Lower leg skin (tissue), 4 donors: ENCODE measurements at places on chromosomes 16 and 17. TPM values are rescaled to one million over a fixed set of nuclear protein-coding genes. Genes with fewer than 3 reads are reported as not detected.

The RGS11 gene
- total RNA-seq = 2.3 TPM

The MSLN gene
- total RNA-seq = 4.3 TPM

The CLEC19A gene
- total RNA-seq = not detected

The TPPP3 gene
- total RNA-seq = 61.7 TPM

The SLC13A2 gene
- 13.1 TPM for total RNA-seq

The ITGA2B gene
- total RNA-seq = not detected

The LITAFD gene
- total RNA-seq = not detected

The NPIPB6 gene
- 1.8 TPM for total RNA-seq

The GHDC gene
- 14.6 TPM for total RNA-seq

The PRSS33 gene
- not detected for total RNA-seq

The CCR7 gene
- 0.21 TPM for total RNA-seq

The KRTAP17-1 gene
- 1.3 TPM for total RNA-seq

The MCRIP1 gene
- total RNA-seq = 41.0 TPM

- DNase-seq = no peak
Measured at GRCh38 chr16:21088646-21089538, 61.8 kb downstream of the DNAH3 start.

- DNase-seq = no peak
Measured at GRCh38 chr16:70432723-70433457, 6.0 kb downstream of the ST3GAL2 start.

DNA sequence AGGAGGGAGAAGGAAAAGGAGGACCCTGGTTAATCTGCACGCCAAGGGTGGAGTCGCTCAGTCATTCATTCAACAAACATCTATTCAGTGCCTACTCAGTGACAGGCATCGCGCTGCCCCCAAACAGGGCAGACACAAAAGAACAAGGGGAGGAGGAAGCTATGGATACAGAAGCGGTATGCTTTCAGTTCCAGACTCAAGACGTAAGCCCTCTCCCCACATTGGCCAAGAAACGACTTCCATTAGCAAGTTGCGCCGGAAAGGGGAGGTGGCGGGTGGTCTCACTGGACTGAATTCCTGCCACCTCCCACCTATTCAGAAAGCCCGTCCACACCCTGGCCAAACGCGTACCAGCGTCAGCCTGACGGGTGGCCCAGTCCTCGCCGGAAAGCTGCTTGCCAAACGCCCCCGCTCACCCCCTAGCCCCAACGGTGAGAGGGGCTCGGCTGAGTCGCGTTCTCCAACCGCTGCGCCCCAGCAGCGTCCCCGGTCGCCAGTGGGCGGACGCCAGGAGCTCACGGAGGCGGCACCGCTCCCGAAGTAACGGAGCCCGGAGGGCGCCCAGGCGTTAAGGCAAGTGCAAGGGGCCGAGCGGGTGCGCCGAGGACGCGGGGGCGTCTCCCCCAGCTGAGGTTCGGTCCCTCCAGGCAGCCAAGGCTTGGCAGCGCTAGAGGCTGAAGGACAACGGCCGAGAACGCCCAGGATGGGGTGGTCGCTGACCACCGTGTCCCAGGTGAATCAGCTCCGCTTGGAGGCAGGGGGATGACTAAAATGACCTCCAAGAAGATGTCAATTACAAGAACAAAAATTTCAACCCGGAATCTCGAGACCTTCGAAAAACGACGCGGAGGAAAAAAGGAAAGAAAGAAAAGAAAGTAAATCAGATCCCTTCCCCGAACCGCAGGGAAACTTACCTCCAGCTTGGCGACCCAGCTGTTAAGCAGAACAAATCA lies 470.7 kb downstream of the SOX9 start:
- no peak for DNase-seq

- DNase-seq = no peak
Measured at GRCh38 chr16:30010844-30011713, at the start of gene DOC2A. DOC2A (minus strand) TSS chr16:30011027; CDS start chr16:30010222, 805 bp downstream.

DNA sequence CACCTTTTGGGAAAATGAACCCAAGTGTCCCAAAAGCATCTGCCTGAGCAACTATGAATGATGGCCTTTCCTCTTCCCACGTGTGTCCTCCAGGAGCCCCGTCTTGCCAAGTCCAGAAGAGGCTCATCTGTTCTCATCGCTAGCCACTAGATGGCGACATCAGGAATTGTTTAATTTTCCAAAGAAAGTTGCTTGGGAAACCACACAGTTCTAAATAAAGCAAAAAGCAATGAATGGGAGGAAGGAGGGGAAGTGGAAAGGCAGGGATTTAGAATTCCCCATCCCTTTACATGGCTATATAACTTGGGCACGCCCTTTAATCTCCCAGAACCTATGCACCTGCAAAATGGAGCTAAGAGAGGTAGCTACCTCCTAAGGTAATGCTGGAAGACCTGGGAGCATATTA lies 9.0 kb upstream of the CDH5 start:
- DNase-seq = peak; percentile 51

DNA sequence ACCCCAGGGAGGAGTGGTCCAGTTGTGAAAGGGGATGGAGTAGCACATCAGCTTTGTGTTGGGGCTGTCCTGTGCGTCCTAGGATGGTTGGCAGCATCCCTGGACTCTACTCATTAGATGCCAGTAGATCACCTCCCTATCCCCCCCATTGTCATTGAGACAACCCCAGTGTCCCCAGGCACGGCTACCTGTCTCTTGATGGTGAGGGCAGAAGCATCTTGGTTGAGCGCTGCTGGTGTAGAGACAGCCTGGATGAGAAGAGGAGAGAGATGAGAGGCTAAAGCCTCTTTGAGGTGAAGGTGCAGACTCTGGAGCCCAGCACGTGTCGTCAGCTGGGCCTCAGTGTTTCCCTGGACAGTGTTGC lies 55.4 kb downstream of the TNFRSF13B start:
- no peak for DNase-seq

DNA sequence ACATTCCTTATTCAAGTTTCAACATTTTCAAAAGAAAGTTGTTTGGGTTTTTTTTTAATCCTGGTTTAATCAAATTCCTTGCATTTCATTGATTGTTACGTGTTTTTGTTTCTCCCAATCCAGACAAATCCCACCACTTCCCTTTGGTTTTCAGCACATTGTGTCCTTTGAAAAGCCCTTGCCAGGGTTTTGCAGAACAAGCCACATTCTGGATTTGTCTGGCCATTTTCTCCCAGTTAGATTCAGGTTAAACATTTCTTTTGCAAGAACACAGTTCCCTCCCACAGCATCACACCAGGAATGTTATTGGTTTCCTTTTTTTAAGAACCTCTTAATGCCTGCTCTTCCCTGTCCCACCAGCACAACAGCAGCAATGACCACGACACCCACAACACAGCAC lies 278.0 kb upstream of the SALL1 start:
- no peak for DNase-seq

DNA sequence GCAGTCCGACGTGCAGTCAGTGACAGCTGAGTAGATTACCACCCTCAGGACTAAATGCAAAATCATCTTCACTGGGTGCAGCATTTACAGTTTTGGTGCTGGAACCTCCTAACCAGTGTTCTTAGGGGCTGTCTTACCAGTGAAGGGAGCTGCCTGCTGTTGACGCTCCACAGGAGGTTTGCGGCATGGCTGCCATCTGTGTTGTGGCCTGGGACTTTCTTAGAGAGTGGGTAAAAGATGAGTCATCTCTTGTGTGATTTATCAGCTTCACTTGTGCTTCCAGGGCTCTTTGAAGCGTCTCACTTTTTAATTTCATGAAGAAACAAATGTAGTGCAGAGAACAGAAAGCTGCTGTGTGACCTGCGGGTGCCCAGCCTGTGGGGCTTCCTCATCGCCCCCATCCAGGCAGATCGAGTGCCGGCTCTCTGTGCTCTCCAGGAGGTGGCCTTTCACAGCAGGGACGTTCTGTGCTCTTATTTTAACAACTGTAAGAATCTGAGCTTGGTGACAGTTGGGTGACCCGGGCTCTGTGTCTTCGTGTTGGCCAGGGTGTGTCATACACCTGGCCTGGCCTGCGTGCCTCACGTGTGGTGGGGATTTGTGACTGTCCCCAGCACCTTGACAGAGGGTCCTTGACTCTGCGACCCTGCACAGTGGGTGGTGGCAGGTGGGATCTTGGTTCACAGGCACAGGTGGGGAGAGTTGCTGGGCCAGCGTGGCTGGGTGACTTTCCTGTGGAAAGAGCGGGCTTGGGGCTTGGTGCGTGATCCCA lies 24.3 kb upstream of the ZNF750 start:
- no peak for DNase-seq

GRCh38 chr16:79769270-79769927 lies 168.9 kb upstream of the MAF start:
- DNase-seq = no peak

DNA sequence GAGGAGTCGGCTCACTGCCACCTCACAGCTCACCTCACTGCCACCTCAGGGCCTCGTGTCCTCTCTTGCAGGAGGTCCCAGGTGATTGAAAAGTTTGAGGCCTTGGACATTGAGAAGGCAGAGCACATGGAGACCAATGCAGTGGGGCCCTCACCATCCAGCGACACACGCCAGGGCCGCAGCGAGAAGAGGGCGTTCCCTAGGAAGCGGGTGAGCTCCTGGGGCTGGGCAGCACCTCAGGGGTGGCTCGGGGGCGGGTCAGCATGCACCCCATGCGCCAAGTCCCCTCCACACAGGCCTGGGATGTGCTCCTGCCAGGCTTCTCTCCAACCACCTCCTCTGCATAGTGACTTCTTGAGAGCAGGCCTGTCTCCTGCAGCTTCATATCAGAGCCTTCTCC lies 63.6 kb downstream of the PLD6 start:
- no peak for DNase-seq

DNA sequence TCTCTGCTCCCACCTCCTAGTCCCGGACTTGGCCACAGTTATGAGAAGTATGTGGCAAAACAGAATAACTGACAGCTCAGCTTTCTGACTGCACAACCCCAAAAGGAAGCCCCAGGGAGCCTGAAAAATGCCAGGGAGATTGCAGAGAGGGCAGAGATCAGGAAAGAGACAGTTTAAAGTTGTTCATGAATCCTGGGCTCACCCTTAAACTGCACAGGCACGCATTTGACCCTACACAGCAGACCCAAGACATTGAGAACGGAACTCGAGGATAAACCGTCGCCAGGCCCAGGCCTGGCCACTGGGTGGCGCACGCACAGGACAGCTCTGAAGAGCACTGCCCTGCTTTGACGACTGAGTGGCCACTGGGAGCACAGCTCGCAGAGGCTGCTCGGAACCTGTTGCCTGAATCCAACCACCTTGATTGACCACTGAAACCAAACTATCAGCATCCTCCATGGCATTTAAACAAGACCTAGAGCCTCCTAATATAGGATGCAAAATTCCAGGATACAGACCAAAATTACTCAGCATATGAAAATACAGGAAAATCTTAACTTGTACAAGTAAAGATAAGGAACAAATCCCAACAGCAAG lies 114.0 kb downstream of the C16orf95 start:
- no peak for DNase-seq

- DNase-seq = no peak
Measured at GRCh38 chr17:57628421-57628820, 116.7 kb downstream of the CCDC182 start.

DNA sequence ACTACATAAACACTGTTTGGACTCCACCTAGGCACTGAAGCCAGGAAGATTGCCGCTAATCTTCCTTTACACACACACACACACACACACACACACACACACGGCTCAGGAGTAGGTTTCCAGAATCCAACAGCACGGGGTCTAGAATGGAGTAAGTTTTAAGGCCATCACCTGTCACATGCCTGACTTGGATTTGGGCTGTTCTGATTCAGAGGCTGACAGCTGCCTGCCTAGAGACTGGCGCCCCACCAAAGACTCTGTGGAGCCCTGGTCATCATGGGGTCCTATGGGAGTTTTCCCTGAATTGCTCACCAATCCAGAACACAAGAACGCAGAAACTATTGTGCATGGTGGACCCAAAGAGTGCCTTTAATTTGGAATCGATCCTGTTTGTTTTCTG lies 10.9 kb downstream of the CDRT4 start:
- peak; percentile 95 for DNase-seq

- DNase-seq = no peak
Measured at GRCh38 chr17:61260071-61260797, 139.4 kb upstream of the TBX2 start.

DNA sequence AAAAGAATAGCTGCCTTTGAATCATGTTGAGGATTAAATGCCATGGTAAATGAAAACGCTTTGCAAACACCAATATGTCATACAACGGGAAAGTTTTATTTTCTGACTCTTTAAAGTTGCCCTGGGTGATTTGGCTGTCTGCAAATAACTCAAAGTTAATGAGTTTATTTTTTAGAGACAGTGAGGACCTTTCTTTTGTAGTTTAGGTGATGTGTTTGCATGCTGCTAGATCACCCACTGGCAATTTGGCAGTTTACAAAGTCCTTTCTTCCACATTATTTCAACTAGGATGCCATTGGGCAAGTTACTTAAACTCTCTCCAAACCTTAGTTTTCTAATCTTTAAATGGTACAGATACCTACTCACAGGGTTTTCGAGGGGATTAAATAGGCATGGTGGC lies 37.8 kb downstream of the GDE1 start:
- no peak for DNase-seq

DNA sequence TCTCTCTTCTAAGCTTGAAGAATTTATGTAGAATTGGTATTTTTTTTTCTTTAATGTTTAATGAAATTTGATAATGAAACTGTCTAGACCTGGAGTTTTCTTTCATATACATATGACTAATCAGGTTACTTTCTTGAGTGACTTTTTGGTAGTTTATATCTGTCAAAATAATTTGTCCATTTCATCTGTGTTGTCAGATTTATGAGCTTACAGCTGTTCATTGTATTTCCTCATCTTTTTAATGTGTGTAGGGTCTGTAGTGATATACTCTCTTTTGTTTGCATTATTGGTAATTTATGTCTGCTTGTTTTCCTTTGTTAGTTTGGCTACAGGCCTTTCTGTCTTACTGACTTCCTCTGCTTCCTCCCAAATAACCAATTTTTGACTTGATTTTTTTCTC lies 55.7 kb downstream of the TAOK1 start:
- no peak for DNase-seq

DNA sequence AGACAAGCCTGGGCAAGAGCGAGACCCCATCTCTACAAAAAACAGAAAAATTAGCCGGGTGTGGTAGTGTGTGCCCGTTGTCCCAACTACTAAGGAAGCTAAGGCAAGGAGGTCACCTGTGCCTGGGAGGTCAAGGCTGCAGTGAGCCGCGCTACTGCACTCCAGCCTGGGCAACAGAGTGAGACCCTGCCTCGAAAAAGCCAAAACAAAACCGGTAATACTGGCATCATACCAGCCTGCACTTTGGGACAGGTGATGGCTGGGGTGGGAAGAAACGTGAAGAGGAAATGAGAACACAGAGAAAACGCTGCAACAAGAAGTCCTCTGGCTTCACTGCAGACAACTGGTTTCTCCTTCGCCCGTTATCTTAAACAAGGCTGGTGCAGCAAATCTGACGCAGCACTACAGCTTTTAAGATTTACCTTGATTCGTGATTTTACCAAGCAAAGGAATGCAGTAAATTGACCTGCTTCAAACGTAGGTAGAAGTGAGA lies 725 bp upstream of the CASC3 start:
- DNase-seq = no peak
